ENCODE measurements at places on chromosomes 12 and 14.
A peak's percentile ranks its signal among the peaks of the same experiment; 100 is the strongest.

- H3K4me1 ChIP-seq = peaks cover 4% of the 10 kb centered on the region
- peaks cover 44% of the 10 kb centered on the region for H3K27me3 ChIP-seq
- H3K4me3 ChIP-seq = peak within 1 kb of the TSS; percentile 68
- no peaks in the 10 kb centered on the region for H3K36me3 ChIP-seq
Measured at GRCh38 chr12:40224439-40225291, at the start of gene LRRK2. LRRK2 (plus strand) TSS chr12:40224997; CDS start chr12:40225132, 135 bp downstream.

DNA sequence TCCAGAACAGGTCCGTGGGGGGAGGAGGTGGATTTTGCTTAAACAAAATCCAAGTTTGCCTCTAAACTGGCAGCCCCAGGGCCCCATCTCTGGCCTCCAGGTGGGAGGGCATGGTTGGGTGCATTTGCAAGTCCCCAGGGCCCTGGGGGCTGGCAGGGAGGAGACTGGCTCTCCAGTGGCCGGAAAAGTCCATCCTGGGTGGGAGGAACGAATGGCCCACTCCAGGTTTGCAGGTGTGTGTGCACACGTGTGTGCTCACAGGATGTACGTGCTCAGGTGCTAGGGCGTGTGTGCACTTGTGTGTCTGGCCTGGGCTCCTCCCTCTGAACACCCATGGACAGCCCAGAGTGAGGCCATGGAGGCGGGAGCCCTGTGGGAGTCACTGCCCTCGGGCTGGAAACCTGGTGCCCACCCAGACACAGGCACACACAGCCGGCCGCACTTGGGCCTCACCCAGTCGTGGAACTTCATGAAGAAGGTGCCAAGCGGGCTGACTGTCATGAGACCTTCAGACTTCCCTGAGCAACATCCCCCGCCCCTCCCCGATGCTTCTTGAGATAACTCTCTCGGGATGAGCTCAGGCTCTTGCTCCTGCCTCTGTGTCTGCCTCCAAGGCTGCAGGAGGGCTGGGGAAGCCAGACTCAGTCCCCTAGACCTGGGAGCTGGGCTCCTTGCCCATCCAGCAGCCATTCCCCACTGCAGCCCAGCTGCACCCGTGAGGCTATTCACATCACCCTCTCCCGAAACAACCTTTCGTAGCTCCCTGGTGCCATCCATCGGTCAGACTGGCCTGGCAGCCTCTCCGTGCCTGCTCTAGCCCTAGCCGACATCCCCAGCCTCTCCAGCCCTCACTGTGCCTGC, 9.4 kb downstream of the AHNAK2 start:
- peaks cover 6% of the 10 kb centered on the region for H3K27me3 ChIP-seq
- H3K27ac ChIP-seq = no peak overlapping the region
- H3K4me1 ChIP-seq = no peaks in the 10 kb centered on the region
- DNase-seq = no peak

DNA sequence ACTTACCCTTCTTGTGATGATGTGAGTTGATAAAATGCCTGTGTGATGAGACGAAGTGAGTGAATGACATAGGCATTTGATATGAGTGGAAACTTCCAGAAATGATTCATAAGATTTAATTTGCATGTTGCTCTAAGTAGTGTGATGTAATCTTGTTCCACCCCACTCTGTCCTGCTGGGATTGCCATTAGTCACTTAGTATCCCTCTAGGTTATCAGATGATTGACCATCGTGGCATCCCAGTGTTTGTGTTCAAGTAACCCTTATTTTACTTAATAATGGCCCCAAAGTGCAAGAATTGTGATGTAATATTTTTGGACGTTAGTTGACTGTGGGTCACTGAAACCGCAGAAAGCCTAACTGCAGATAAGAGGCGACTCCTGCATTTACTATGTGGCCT, 214.4 kb upstream of the DIO2 start:
- H3K4me3 ChIP-seq = no peak overlapping the region
- H3K27me3 ChIP-seq = no peaks in the 10 kb centered on the region
- no peak overlapping the region for H3K27ac ChIP-seq
- no peaks in the 10 kb centered on the region for H3K36me3 ChIP-seq

DNA sequence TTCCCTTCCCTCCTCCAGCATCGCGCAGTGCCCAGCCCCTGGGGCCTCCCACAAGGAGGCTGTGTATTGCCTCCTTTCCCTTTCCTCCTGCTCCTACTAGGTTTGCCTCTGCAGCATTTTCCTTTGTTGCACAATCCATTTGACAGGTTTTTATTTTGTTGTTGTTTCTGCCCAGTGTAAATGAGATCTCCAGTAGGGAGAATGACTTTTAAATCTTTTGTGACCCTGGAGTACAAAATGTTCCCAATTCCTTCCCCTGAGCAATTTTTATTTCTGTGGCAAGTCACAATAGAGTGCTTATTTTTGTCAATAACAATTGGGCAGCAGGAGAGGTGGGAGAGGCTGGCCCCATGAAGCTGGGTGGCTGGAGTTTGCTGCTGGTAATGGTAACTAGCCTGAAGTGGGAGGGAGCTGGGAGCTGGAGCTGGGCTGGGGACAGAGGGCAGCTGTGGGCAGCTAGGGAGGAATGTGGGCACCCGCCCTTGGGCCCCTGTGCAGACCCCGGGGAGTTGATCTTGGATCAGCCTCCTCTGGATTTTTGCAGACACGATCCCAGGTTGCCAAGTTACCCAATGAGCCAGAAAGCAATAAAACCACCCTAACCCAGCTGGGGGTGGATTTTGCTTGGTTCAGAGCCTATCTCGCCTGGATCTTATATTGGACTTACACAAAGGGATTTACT, 160.1 kb downstream of the KTN1 start:
- peaks cover 4% of the 10 kb centered on the region for H3K36me3 ChIP-seq
- no peak overlapping the region for H3K27ac ChIP-seq
- no peaks in the 10 kb centered on the region for H3K4me1 ChIP-seq

DNA sequence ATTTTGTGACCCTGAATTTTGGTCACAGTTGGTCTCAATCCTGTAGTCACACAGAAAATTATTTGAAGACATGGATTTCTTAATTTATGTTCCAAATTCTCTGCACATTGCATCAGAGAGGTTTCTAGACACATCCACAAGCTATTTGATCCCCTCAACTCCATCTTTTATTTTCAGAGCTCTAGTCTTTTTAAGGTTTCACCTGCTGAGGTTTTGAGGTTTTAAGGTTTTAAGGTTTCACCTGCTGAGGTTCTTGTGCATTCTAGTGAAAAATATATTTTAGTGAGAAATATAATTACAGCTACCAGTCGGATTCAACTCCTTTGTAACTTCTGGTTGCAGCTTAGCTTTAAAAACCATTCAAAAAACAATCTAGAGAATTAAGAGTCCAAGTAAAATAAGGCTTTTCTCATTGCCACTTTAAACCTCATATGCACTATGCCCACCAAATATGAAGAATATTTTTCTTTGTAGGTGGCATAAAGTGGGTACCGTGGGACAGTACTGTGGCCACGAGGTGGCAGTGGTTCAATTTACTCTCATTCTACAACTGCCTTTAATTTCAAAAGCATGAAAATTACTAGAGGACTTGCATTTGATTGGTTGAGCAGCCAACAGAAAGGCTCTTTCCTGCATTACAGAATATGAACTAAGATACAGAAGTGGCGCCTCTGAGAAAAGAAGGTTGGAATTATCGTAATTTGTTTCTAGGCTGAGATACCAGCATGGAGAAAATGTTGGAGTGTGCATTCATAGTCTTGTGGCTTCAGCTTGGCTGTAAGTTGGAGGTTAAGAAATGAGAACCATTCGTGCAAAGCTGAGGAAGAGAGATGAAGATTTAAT, 366.5 kb upstream of the OR4E1 start:
- peaks cover 17% of the 10 kb centered on the region for H3K4me1 ChIP-seq
- peak overlapping the region; percentile 60 for H3K27ac ChIP-seq
- peak overlapping the region; percentile 84 for H3K4me3 ChIP-seq
- H3K36me3 ChIP-seq = no peaks in the 10 kb centered on the region

All from activated T-cell treated with anti-CD3 and anti-CD28 coated beads, Interleukin-2, amount 50 U/mL, for 72 hours (primary cell).